ENCODE measurements at places on chromosomes 2 and 18.

DNA sequence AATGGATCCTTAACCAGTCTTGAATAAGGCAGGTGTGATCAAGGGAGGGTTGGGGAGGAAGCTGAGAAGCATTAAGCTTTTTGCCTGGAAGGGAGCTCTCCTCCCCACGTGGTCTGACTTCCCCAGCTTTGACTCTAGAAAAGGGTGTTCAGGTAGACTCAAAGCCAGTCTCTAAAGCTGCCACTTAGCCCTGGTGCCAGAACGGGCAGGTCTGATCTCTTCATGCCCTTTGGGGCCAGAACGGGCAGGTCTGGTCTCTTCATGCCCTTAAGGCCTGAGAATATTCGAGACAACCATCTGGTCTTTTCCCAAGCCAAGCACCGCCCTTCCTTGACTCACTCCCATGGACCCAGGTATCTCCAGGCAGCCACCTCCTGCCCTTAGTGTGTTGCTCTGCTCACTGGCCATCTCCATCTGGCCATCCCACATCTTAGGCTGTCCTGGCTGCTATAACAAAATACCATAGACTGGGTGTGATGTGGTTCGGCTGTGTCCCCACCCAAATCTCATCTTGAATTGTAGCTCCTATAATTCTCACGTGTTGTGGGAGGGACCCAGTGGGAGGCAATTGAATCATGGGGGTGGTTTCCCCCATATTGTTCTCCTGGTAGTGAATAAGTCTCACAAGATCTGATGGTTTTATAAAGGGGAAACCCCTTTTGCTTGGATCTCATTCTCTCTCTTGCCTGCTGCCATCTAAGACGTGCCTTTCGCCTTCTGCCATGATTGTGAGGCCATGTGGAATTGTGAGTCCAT is 59.4 kb downstream of the SNORC start:
- no peak for DNase-seq

DNA sequence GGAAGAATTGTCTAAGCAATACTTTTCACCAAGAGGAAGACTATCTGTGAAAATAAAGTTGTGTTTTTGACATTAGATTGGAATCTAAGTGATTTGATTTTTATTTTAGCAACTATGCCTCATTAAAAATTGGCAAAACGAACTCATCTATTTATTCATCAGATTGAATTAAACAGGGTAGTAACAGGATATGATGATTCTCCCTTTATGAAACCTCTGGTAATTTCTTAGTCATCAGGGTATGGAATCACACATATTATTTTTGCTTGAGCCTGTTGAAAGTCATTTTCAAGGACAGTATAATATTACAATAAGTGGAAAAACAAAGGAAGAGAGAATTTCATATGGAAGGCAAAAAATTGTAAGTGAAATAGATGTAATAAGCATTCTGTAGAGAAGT is 22.0 kb downstream of the ZNF804A start:
- no peak for DNase-seq

- no peak for DNase-seq
Observed at GRCh38 chr2:237870126-237870525, 10.7 kb downstream of the RAMP1 start.

DNA sequence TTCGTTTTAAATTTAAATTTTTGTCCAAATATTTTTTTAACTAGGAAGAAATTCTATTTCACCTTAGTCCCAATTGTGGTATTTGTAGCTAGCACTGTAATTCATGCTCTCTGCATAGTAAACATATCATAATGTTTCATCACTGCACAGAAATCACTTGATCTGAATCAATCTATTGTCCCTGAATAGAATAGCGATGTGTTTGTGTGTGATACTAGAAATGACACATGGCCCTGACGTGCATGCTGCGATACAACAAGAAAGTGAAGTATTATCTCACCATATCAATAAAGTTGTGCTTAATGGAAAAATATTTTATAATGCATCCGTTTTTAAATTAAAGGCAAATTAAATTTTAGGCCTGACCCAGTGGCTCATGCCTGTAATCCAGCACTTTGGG is 10.0 kb downstream of the TTL start:
- DNase-seq = no peak

DNA sequence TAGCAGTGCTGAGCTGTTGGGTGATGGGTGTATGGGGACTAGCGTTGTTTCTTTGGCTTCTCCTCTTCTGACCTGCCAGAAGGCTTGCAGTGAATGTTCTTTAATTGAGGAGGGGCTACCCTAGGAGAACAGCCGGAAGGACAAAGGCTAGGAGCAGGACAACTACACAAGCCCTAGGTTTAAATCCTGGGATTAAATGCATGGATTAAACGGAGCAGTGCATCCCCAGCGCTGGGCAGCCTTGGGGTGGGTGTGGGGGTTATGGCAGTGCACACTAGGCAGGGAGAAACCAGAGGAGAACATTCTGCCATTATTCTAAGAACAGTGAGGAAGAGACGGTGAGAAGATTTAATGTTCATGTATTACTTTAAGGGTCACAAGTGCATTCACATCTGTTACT is 86.4 kb upstream of the MCFD2 start:
- DNase-seq = no peak

- no peak for DNase-seq
Observed at GRCh38 chr2:128774320-128775216, 455.9 kb upstream of the HS6ST1 start.

DNA sequence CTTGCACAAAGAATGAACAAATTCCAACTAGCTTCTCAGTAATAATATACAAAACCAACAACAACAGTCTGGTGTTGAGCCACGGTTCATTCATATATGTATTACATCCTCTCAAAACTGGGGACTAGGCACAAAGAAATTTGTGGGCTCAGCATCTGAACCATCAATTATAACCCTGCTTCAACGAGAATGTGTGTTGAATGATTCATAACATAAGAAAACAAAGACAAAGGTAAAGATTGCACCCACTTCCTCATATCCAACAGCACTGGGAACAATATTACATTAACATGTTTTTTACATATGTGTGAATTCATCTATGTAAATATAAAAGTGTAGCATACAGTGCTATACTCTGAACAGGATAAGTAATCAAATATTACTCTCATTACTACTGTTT is 144.8 kb downstream of the CDH2 start:
- no peak for DNase-seq

GRCh38 chr2:212528106-212528856 is 10.3 kb downstream of the ERBB4 start:
- DNase-seq = no peak

All from LNCaP clone FGC (cell line).